SK-N-SH (cell line): ENCODE measurements at places on chromosomes 3 and 15.

DNA sequence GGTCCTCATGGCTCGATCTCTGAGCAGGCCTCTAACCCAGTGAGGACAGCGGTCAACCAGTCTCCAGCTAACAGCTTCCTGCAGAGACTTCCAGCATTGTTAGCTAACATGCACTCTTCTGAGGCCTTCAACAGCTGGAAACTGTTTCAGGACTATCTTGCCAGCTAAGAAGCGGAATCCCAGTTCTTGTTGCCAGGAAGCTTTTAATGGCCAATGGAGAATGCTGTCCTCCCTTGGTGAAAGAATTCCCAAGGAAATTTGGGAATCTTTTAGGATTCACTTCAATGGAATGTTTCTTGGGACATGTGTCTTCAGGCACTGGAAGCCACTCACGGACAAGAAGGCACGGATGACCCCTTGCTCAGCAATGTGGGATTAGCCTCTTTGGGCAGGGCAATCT lies 91.7 kb downstream of the CEMIP start:
- peaks cover 4% of the 10 kb centered on the region; the same call in 1 of the 2 replicates for H3K4me1 ChIP-seq
- H3K36me3 ChIP-seq = no peaks in the 10 kb centered on the region
- H3K27ac ChIP-seq = no peak overlapping the region
- H3K4me3 ChIP-seq = no peak overlapping the region

GRCh38 chr3:47406762-47407149 lies 25.9 kb downstream of the PTPN23 start:
- H3K27ac ChIP-seq = no peak overlapping the region
- H3K36me3 ChIP-seq = no peaks in the 10 kb centered on the region
- no peaks in the 10 kb centered on the region for H3K27me3 ChIP-seq

DNA sequence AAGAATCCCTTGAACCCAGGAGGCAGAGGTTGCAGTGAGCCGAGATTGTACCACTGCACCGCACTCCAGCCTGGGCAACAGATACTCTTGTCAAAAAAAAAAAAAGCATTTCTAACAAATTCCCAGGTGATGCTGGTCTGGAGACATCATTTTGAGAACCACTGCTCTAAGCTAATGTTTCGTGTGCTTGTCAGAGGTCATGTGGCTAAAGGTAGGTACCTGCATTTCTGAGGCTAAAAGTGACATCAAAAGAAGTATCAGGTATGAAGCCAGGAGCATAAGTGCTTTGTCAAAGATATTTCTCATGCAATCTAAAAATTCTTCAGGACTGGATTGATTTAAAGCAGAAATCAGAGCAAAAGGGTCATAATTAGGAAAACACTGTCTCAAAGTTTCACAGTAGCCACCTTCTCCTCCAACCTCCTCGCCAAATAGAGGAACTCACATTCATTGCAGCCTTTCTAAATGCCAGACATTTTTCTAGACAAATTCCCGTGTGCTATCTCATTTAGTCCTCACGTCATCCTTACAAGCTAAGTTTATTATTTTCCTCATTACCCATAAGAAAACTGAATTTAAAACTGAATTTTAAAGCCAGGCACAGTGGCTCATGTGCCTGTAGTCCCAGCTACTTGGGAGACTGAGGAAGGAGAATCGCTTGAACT lies 25.7 kb upstream of the GSK3B start:
- no peak overlapping the region for H3K27ac ChIP-seq
- no peaks in the 10 kb centered on the region for H3K36me3 ChIP-seq
- H3K4me1 ChIP-seq = no peaks in the 10 kb centered on the region
- DNase-seq = no peak
- H3K27me3 ChIP-seq = no peaks in the 10 kb centered on the region

GRCh38 chr15:73922186-73923151 lies 3.8 kb upstream of the LOXL1 start:
- no peak for DNase-seq
- H3K36me3 ChIP-seq = no peaks in the 10 kb centered on the region
- peak overlapping the region; percentile 93 for H3K27ac ChIP-seq
- H3K4me3 ChIP-seq = no peak overlapping the region
- no peaks in the 10 kb centered on the region for H3K27me3 ChIP-seq
- H3K4me1 ChIP-seq = peaks cover 50% of the 10 kb centered on the region

DNA sequence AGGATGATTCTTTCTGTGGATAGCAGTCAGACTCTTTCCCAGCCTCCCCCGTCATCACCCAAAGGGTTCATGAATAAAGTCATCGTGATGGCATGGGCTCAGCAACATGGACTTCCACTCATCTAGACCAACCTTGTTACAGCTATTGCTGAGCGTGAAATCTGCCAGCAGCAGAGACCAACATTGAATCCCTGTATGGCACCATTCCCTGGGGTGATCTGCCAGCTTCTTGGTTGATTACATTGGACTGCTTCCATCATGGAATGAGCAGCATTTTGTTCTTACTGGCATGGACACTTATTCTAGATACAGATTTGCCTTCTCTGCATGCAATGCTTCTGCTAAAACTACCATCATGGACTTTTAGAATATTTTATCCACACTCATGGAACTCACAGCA lies 195.6 kb upstream of the AZI2 start:
- no peaks in the 10 kb centered on the region; the same call in 1 of the 2 replicates for H3K4me1 ChIP-seq
- no peak overlapping the region for H3K27ac ChIP-seq
- no peak overlapping the region for H3K4me3 ChIP-seq
- H3K27me3 ChIP-seq = no peaks in the 10 kb centered on the region

- DNase-seq = peak; percentile 26
- no peak overlapping the region for H3K27ac ChIP-seq
- H3K4me3 ChIP-seq = no peak overlapping the region
- no peaks in the 10 kb centered on the region for H3K27me3 ChIP-seq
Observed at GRCh38 chr15:99452728-99453636, 112.8 kb upstream of the MEF2A start.

GRCh38 chr15:74322558-74323180 lies 44.8 kb downstream of the CYP11A1 start:
- no peaks in the 10 kb centered on the region for H3K36me3 ChIP-seq
- H3K27ac ChIP-seq = no peak overlapping the region
- peaks cover 8% of the 10 kb centered on the region for H3K4me1 ChIP-seq
- no peak overlapping the region for H3K4me3 ChIP-seq
- DNase-seq = peak; percentile 88
- no peaks in the 10 kb centered on the region for H3K27me3 ChIP-seq

DNA sequence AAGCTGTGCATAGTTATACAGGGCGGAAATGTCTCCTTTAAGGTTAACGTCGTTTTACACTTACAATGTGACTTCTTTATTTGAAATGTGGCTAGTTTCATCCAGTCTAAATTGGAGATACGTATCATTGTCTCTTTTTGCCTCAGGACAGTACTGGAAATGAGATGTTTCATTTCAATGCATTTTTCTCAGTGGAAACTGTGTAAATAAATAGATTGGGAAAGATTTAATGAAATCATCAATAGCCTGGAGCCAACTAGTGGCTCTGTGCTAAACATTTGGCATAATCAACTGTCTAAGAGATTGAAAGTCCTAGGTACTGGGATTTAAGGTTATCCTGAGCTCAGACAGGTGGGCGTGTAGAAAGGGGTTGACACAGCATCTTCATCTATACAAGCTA lies 691.5 kb upstream of the CCDC54 start:
- H3K4me3 ChIP-seq = no peak overlapping the region
- H3K27me3 ChIP-seq = no peaks in the 10 kb centered on the region
- H3K36me3 ChIP-seq = no peaks in the 10 kb centered on the region
- no peaks in the 10 kb centered on the region; the same call in 1 of the 2 replicates for H3K4me1 ChIP-seq

GRCh38 chr3:29203851-29204250 lies 77.0 kb upstream of the RBMS3 start:
- no peaks in the 10 kb centered on the region for H3K4me1 ChIP-seq
- H3K27ac ChIP-seq = no peak overlapping the region
- no peaks in the 10 kb centered on the region for H3K36me3 ChIP-seq
- H3K4me3 ChIP-seq = no peak overlapping the region
- no peaks in the 10 kb centered on the region for H3K27me3 ChIP-seq

GRCh38 chr15:82646250-82647044 lies 716 bp downstream of the CPEB1 start:
- H3K36me3 ChIP-seq = no peaks in the 10 kb centered on the region
- DNase-seq = no peak
- no peaks in the 10 kb centered on the region for H3K4me1 ChIP-seq
- no peak overlapping the region; the same call in 1 of the 2 replicates for H3K4me3 ChIP-seq

GRCh38 chr3:83224101-83224868 lies 1462.8 kb upstream of the GBE1 start:
- no peak overlapping the region for H3K27ac ChIP-seq
- no peaks in the 10 kb centered on the region for H3K36me3 ChIP-seq
- DNase-seq = no peak
- H3K27me3 ChIP-seq = no peaks in the 10 kb centered on the region

GRCh38 chr3:114418724-114419543 lies 125.1 kb downstream of the TIGIT start:
- H3K36me3 ChIP-seq = no peaks in the 10 kb centered on the region
- no peak overlapping the region for H3K27ac ChIP-seq
- H3K4me3 ChIP-seq = no peak overlapping the region
- peak; percentile 48 for DNase-seq

- H3K27me3 ChIP-seq = no peaks in the 10 kb centered on the region; the same call in 1 of the 2 replicates
- peaks cover 13% of the 10 kb centered on the region; the same call in 1 of the 2 replicates for H3K4me1 ChIP-seq
- DNase-seq = no peak
- no peak overlapping the region for H3K27ac ChIP-seq
- no peak overlapping the region for H3K4me3 ChIP-seq
Observed at GRCh38 chr3:186257866-186258265, 104.2 kb downstream of the DGKG start.

GRCh38 chr3:57060089-57060821 lies at the start of gene SPATA12:
Gene SPATA12, plus strand, starts transcription at chr3:57060664. Its CDS starts 13,031 bp downstream, at chr3:57073695.
- H3K27me3 ChIP-seq = no peaks in the 10 kb centered on the region
- no peaks in the 10 kb centered on the region for H3K4me1 ChIP-seq
- peak; percentile 39 for DNase-seq
- no peak within 1 kb of the TSS for H3K4me3 ChIP-seq

DNA sequence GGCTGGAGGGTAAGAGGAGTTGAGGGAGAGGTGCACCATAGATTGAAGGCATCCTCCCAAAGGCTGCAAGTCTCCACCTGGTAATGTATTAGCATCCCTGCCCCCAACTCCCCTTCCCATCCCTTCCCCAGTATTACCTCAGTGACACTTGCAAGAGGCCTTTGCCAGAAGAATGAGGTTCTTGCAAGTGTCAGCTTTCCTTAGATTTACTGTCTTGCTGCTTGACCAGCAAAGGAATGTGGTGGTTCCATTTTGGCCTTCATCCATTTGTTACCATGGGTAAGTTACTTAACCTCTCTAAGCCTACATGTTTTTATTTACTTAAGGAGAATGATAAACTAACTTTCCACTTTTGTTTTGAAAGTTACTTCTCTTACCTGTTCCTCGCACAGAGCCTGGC lies 108.9 kb downstream of the LRTM1 start:
- H3K36me3 ChIP-seq = no peaks in the 10 kb centered on the region
- H3K27me3 ChIP-seq = no peaks in the 10 kb centered on the region
- no peak overlapping the region for H3K4me3 ChIP-seq
- no peak overlapping the region for H3K27ac ChIP-seq
- no peak for DNase-seq
- H3K4me1 ChIP-seq = no peaks in the 10 kb centered on the region

DNA sequence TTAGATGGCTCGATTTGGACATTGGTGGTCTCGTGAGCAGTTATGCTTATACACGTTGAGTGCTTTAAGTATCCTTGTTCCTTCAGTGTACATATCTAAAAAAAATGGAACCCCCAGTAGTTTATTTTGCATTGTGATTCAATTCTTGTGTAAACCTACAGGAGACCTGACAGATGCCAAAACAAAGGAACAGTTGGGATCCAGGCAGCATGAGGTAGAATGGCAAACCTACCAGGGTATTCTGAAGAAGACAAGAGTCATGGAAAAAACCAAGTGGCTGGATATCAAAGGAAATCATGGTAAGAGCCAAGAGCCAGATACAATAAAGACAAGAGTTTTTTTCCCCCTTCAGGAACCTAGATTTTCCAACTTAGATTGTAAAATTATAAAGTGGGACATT lies 2.0 kb downstream of the TMEM62 start:
- peaks cover 25% of the 10 kb centered on the region for H3K36me3 ChIP-seq
- H3K27me3 ChIP-seq = no peaks in the 10 kb centered on the region
- H3K4me1 ChIP-seq = peaks cover 3% of the 10 kb centered on the region
- no peak for DNase-seq
- H3K4me3 ChIP-seq = no peak overlapping the region
- no peak overlapping the region for H3K27ac ChIP-seq

- H3K4me1 ChIP-seq = peaks cover 25% of the 10 kb centered on the region
- peaks cover 75% of the 10 kb centered on the region for H3K36me3 ChIP-seq
- no peak for DNase-seq
- H3K4me3 ChIP-seq = no peak overlapping the region; the same call in 1 of the 2 replicates
- H3K27me3 ChIP-seq = no peaks in the 10 kb centered on the region
Observed at GRCh38 chr3:15768421-15769255, 29.1 kb downstream of the ANKRD28 start.

- no peak overlapping the region for H3K4me3 ChIP-seq
- no peaks in the 10 kb centered on the region for H3K36me3 ChIP-seq
- H3K4me1 ChIP-seq = no peaks in the 10 kb centered on the region
- no peaks in the 10 kb centered on the region for H3K27me3 ChIP-seq
- H3K27ac ChIP-seq = no peak overlapping the region
Observed at GRCh38 chr3:16227566-16227965, 37.2 kb downstream of the DPH3 start.

DNA sequence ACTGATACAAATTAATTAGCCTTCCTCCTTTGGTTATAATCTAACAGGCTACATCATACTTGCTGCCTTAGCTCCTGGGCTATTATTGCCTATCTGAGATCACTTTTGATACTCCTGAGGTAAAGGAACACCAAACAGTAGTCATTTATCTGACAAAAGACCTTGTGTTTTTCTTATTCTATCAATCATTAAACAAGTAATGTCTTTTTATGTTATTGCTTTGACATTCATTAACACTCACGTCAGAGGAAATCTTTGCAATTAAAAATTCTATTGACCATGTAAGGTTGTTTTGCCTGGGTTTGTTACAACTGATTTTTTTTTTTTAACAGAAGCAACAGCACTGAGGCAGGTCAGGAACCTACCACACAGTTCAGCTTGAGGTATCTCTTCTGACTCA lies 366.3 kb downstream of the MECOM start:
- no peak overlapping the region for H3K4me3 ChIP-seq
- no peaks in the 10 kb centered on the region for H3K27me3 ChIP-seq
- DNase-seq = no peak
- H3K4me1 ChIP-seq = no peaks in the 10 kb centered on the region; the same call in 1 of the 2 replicates
- H3K27ac ChIP-seq = no peak overlapping the region

DNA sequence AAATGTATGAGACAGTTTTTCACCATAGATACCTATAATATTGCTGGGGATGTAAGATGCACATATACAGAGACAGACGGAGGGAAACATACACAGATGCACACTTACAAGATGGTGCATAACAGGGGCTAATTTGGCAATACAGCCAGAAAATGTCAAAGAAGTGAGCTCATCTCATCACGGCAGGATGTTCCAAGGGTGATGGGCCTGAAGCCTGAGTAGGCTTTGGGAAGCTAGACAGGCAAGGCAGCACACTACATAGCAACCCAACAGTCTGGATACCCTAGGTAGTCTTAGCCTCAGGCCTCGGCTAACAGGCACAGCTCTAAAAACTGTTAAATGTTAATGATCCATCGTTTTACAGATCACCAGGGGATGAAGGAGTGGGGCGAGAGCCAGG lies 148.5 kb downstream of the OSBPL10 start:
- H3K36me3 ChIP-seq = no peaks in the 10 kb centered on the region
- no peak overlapping the region for H3K27ac ChIP-seq
- DNase-seq = no peak
- H3K4me3 ChIP-seq = no peak overlapping the region
- H3K4me1 ChIP-seq = peaks cover 3% of the 10 kb centered on the region
